ENCODE measurements at places on chromosomes 13 and 19. TPM values are rescaled to one million over a fixed set of nuclear protein-coding genes. Genes with fewer than 3 reads are reported as not detected.

WDR88 gene
- total RNA-seq = not detected

ENOX1 gene
- 12.5 TPM for total RNA-seq

P2RY11 gene
- total RNA-seq = 8.6 TPM

XPO4 gene
- 26.8 TPM for total RNA-seq

GPC5 gene
- total RNA-seq = 3.0 TPM

FXYD1 gene
- 39.1 TPM for total RNA-seq

MYH14 gene
- 1.7 TPM for total RNA-seq

ZNF541 gene
- total RNA-seq = 1.1 TPM

Measured in sigmoid colon (tissue), 7 donors.